ENCODE measurements at places on chromosomes 13 and 19. TPM values are rescaled to one million over a fixed set of nuclear protein-coding genes. Genes with fewer than 3 reads are reported as not detected.

- DNase-seq = no peak
Observed at GRCh38 chr13:109700176-109700575, 86.2 kb downstream of the IRS2 start.

DNA sequence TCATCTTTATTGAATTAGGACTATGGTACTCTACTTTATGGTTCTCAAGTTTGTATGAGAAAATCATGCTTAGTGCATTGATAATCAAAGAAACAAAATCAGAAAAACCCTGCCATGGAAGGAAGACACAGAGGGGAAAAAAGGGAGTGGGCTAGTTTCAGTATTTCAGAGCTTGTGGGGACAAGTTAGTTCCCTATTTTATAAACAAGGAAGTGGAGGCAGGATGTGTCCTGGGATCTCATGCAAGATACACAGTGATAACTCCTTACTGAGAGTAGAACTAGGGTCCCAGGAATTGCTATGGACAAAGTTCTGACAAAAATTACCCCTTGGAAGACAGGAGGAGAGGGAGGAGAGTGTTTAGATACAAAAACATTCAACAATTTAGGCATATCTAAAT lies 1277.3 kb downstream of the UQCRFS1 start:
- DNase-seq = no peak

DNA sequence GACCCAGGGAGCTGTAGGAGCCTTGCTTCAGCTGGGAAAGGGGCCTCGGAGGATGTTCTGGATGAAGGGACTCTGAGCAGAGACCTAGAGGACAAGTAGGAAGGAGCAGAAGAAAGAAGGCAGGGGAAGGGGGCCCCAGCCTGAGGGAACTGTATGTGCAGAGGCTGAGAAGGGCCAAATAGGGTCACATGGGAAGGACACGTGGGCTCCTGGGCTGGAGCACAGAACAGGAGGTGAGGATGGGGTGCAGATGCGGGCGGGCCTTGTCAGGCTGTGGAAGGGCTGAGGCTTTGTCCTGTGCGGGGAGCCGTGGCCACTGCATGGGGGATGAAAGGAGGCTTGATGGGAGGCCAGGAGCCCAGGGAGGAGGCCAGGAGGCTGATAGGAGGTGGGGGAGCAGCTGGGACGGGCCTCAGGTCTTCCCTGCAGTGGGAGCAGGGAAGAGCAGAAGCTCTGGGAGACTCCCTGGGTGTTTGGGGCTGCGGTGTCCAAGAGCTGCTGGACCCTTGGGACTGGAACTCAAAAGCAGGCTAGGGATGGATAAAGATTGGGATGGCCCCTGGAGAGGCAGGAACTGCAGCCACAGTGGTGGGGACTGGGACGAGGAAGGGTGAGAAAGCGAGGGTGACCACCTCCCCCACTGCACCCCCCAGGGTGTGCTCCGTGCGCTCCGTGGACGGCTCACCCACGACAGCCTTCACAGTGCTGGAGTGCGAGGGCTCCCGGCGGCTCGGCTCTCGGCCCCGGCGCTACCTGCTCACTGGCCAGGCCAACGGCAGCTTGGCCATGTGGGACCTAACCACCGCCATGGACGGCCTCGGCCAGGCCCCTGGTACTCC lies 11.4 kb upstream of the LTBP4 start:
- DNase-seq = no peak

- DNase-seq = no peak
Observed at GRCh38 chr19:55209693-55210472, 582 bp upstream of the PTPRH start.

- no peak for DNase-seq
Observed at GRCh38 chr19:48608798-48609263, 2.3 kb downstream of the SPACA4 start.

DNA sequence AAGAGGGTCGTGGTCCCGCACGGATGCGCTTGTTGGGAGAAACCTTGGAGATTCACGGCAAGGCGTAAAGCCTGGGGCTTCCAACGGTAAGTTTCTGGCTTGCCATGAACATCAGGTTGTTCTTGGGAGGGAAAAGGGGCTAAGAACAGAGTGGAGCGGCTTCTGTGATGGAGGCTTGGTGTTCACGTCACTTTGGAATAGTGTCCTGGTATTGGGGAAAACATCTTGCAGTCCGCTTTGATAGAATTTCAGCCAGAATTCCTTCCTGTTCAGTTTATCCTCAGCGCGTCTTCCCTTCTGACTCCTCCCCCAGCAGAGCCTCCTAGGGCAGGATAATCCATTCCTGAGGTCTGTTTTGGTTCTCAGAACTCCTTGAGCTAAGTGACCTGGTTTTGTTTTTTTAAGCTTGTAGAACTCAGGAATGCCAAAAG lies 2.0 kb downstream of the KCTD15 start:
- no peak for DNase-seq

GRCh38 chr13:110425444-110425780 lies 118.3 kb downstream of the COL4A2 start:
- no peak for DNase-seq

DNA sequence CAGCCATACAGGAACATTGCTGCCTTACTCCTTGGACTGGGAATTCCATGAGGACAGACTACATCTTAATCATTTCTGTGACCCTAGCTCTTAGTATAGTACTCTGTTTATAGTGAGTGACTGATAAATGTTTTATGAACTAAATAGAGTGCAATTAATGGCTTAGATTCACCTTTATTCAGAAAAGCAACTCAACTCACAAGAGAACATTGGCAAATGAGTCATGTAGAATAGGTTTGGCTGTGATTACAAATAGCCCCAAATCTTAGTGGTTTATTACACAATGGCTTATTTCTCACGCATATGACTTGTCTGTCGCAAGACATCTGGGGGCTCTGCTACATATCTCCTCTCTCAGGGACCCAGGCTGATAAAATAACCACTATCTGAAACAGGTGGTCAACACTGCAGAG lies 121.6 kb upstream of the KL start:
- no peak for DNase-seq

The TARM1 gene
- total RNA-seq = not detected

The EBI3 gene
- 1.9 TPM for total RNA-seq

The KCNRG gene
- 0.54 TPM for total RNA-seq

The CAPN12 gene
- total RNA-seq = 0.81 TPM

The GIPR gene
- total RNA-seq = 0.14 TPM
